ENCODE measurements at places on chromosomes 16 and 17.

DNA sequence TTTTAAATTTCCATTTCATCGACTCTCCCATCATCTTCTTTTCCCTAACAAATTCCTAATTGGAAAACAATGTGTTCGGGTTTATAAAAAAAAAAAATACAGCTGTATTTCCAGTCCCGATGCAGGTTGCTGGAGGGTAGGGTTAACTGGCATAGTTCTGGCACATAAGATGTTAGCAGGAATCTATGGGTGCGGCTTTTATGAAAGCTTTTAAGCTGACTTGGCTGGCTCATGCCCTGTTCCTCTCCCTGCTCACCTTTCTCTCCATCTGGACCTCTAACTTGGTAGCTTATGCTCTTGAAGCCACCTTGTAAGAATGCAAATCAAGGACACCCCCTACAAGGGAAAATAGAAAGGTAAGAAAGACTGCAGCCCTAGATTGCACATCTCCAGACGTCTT is 33.2 kb upstream of the KCNJ2 start:
- no peak for DNase-seq

DNA sequence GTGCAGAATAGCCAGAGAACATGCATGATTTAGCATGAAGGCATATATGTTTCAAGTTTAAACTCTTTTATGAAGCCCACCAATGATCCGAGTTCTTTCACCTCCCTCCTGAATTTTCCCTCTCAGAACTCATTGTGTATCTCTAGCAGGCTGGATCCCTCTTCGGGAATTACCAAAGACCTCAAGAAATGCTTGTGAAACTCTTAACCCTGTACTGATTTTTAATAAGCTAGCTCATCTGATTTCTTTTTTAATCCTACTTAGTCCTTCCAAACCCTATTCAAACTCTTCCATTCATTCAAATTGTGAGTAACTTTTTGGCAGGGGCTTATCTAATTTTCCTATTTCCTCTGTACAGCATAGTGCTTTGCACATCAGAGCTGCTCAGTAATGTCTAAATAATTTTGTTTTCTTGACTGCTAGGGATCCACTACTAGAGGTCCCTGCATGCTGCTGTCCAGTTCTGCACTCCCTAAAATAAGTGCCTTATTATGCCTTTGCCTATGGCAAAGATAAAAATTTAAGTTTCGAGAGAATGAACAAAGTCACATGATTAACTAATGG is 723.8 kb downstream of the CDH11 start:
- no peak for DNase-seq

DNA sequence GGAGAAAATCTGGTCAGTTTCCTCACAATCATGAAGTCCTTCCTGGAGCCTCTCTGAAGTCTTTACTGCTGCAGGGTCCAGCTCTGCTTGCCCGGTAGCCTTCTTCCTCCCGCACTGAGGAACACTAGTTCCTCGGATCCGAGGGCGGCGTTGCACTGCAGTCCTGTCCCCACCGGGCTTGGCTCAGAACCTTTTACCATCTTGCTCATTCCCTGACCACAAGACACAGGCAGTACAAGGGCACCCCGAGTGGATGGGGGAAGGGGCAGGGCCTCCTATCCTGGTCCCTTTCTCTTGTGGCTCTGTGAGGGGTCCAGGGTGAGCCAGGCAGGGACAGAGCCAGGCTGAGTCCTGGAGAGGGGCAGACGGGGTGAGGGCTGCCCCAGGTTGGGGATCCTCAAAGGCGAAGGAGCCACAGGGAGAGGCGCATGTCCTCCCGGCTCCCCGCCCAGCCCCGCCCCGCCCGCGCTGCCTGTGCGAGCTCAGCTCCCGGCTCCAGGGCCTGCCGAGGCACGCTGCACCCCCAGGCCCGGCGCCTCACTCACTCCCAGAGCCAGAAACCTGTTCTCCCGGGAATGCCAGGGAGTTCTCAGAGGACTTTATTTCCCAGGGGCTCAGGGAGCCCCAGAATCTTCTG is 1.5 kb downstream of the FOXN1 start:
- DNase-seq, result no peak

DNA sequence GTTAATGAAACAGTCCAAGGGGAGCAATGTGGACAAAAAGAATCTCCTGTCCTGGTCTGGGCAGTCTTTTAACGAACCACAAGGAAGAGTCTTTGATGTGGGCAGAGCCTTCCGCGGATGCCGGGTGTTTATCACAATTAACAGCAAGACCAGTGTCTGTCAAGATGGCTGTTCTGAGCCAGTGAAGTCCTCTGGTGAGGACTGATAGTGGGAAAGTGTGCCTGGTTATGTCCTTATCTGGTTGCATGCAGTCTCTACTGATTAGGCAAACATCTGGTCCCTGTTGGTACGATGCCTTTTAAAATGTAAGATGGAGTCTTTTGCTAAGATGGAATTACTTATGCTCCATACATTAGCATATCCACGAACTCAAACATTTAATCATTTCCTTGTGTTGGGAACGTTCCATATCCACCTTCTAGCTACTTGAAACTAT is 88.5 kb downstream of the ZNF18 start:
- no peak for DNase-seq

DNA sequence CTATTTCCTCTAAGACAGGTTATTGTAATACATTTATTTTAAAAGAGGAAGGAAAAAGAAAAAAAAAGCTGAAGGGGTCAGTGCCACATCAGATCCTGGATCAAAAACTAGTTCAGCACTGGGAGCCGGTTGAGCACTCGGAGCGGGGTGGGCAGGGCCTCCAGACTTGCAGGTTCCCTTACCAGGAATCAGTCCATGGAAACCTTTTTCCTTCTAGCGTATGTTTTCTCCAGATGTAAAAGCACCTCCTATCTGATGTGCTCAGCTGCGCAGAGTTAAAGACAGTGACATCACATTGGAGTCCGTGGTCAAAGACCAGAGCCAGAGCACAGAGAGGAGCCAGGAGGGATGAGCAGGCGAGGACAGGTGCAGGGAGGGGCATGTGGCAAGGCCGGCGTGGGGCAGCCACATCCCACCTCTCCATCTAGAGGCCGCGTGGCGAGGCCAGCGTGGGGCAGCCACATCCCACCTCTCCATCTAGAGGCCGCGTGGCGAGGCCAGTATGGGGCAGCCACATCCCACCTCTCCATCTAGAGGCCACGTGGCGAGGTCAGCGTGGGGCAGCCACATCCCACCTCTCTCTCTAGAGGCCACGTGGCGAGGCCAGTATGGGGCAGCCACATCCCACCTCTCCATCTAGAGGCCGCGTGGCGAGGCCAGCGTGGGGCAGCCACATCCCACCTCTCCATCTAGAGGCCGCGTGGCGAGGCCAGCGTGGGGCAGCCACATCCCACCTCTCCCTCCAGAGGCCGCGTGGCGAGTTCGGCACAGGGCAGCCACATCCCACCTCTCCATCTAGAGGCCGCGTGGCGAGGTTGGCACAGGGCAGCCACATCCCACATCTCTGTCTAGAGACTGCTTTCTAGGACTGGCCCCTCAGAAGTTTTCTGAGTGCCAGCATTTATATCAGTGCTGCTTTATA is 166.8 kb upstream of the CHMP6 start:
- no peak for DNase-seq

GRCh38 chr17:2122641-2123302 is 67.9 kb downstream of the HIC1 start:
- no peak for DNase-seq

DNA sequence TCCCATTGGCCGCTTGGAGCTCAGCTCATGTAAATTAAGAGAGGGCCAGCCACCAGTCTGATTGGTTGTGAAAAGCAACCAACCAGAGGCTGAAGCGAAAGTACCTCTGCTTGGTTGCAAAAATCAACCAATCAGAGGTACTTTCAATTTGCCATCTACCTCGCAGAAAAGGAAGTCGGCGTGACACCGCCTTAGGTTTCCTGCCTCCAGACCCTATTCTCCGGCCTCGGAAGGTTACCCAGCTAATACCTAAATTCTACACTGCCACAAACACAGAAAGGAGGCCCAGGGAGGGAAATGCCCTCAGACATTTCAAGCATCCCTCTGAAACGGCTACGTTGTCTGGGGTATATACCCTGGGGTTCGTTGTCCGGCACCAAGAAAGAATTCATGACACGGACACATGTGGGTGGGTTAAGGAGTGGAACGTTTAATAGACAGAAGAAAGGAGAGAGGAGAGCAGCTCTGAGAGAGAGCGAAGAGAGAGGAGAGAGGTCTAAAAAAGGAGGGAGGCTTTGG is 481.3 kb downstream of the TMEM114 start:
- no peak for DNase-seq

Data from effector CD8-positive, alpha-beta T cell (primary cell).